Smooth muscle cell of the brain vasculature (primary cell): ENCODE measurements at places on chromosomes 12 and 14.

DNA sequence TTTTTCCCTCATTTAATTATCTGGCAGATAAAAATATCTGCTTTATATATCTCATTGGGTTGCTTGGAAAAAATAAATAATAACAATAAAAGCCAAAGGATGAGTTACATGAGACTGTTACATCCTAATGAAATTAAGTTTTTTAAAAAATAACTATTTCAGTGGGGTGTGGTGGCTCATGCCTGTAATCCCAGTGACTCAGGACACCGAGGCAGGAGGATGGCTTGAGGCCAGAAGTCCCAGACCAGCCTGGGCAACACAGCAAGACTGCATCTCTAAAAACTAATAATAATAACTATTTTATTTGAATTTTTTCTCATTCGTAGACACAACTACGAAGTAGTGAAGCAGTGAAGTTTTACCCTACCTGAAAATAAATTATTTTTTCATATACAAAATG, 103.3 kb downstream of the BCAT1 start:
- no peak for DNase-seq

DNA sequence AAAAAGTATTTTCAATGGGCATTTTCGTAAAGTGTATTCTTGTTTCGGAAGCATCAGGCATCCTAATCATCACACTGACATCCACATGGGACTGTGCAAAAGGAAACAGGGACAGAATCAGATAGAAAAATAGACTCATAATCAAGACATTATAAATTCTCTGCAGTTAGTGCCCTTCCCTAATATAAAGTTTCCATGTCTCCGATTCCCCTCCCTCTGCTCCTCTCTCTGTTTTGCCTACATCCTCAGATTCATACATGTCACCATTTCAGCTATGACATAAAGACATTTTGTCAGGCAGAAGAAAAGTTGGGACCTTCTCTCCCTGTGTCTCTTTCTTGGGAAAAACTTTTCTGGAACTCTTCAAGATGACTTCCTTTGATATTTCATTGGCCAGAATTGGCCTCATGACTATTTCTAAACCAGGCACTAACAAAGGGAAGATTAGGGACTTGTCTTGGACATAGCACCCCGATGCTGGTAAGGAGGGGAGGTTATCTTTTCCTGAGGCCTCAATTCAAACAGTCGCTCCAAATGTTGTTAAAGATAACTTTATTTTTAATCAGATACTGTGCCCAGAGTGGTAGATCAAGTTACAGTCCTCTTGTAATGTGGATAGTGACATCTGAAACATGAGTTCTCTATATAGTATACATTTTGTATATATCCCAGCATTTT, 212.1 kb upstream of the BTG1 start:
- no peak for DNase-seq

GRCh38 chr14:25150934-25151790, 101.2 kb upstream of the STXBP6 start:
- peak; percentile 7 for DNase-seq

DNA sequence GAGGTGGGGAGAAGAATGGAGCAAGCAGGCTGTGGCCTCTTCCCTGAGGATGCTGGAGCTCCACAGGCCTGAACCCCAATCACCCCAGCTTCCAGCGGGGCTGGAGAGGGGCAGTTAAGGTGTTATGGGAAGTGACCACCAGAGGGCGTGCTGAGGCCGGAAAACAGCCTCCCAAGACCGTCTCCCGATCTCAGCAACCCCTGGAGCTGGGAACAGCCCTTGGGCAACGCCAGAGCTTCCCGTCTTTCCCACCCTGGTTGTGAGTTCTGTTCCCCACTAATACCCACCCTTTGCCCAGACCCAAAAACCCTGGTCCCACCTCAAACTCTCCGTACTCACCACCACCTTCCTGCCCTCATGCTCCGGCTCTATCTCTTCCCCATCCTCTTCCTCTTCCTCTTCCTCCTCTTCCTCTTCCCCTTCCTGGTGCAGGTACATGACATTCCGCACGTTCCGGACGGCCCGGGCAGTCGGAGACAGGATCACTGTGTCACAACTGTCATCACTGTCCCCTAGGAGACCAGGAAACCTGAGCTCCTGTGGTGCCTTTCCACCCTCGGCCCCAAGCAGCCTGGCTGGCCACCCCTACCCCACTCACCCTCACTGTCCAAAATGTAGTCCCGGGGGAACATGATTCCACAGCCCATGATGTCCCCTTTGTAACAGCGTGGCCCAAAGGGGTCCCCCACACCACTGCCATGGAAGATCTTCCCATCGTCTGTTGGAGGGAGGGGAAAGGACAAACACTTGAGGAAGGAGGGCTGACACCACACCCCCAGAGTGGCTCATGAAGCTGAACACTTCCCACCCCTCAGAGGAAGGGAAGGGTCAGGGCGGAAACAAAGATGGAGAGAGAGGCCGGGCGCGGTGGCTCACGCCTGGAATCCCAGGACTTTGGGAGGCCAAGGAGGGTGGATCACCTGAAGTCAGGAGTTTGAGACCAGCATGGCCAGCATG, 12.9 kb downstream of the SPRYD3 start:
- DNase-seq: no peak

GRCh38 chr12:21764950-21765349, 9.6 kb downstream of the KCNJ8 start:
- DNase-seq: no peak

DNA sequence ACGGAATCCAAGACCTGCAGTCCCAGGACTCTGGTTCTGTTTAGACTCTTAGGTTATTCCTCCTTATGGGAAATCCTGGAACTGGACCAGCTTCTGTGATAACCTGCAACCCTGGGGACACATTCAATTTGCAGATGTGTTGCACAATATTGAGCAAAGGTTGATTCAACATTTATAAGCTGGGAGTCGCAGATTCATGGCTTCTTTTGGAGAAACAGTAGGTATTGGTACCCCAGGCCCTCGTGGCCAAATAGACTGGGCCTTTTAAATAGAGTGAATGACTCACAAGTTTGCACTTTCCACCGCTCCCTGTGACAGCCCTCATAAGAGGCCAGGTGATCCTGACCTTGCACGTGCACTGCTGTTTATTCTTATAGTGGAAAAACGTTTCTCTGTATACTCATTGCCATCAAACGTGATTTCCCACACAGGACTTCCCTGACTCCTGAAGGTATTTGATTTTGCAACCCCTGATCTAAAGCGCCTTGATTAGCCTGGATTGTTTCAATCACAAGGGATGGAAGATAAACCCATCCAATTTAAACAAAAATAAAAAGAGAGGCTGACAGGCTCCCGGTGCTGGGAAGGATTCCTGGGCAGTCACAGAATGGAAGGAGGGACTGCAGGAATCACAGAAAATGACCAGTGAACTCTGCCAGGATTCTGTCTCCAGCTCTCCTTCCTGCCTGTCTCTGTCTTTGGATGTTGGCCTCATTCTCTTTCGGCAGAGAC, 98.0 kb downstream of the VCPKMT start:
- no peak for DNase-seq

DNA sequence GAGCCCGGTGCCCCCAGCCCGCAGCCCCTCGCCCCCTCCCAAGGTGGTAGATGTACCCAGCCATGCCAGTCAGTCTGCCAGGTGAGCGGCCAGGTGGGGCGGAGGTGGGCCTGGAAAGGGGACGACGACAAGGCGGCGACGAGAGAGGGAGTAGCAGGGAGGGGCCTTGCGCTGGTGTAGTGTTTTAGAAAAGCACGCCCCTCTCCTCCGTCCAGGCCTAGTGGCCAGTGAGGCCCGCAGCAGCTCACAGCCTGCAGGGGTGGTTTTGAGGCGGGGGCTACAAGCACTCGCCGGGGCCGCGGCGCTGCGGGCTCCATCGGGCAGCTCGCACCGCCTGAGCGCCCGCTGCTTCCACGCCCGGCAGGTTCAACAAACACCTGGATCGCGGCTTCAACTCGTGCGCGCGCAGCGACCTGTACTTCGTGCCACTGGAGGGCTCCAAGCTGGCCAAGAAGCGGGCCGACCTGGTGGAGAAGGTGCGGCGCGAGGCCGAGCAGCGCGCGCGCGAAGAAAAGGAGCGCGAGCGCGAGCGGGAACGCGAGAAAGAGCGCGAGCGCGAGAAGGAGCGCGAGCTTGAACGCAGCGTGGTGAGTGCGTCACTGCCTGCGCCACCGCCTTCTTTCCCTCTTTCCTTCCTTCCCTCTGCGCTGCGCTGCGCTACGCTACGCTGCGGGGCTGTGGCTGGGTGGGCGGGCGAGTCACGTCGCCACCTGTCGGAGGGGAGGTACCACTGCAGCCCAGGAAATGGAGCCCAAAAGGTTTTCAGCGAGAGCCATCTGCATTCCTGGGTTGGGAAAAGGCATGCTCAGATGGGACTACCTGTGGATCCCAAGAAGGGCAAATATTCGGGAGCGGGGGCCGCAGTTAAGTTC, 5.9 kb upstream of the RNU7-1 start:
- peak; percentile 90 for DNase-seq

GRCh38 chr14:51253880-51254279, 13.8 kb downstream of the TMX1 start:
- no peak for DNase-seq

GRCh38 chr12:120774169-120774916, 48.7 kb downstream of the ACADS start:
- DNase-seq: no peak

- DNase-seq: no peak
Observed at GRCh38 chr14:91350813-91351511, 66.7 kb downstream of the CCDC88C start.

DNA sequence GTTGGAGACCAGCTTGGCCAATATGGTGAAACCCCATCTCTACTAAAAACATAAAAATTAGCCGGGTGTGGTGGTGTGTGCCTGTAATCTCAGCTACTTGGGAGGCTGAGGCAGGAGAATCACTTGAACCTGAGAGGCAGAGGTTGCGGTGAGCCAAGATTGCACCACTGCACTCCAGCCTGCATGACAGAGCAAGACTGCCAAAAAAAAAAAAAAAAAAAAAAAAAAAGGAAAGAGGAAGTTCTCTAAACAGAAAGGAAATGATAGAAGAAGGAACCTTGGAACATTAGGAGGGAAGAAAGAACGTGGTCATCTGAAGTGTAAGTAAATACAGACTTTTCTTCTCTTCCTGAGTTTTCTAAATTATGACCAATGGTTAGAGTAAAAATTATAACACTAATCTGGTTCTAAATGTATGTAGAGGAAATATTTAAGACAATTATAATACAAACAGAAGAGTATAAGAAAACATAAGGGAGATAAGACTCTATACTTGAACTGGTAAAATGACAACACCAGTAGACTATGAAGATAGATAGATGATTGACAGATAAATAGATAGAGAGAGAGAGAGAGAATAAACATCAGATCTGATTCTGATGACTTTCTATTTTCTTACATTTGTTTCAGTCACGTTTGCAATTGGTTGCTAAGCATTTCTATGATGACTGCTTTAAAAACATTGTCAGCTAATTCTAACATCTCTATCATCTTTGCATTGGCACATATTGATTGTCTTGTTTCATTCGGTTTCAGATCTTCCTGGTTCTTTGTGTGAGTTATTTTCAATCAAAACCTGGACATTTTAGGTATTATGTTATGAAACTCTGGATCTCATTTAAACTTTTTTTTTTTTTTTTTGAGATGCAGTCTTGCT, 12.9 kb upstream of the CORO1C start:
- no peak for DNase-seq

GRCh38 chr12:50642035-50642451, 121.9 kb upstream of the ATF1 start:
- DNase-seq: no peak

DNA sequence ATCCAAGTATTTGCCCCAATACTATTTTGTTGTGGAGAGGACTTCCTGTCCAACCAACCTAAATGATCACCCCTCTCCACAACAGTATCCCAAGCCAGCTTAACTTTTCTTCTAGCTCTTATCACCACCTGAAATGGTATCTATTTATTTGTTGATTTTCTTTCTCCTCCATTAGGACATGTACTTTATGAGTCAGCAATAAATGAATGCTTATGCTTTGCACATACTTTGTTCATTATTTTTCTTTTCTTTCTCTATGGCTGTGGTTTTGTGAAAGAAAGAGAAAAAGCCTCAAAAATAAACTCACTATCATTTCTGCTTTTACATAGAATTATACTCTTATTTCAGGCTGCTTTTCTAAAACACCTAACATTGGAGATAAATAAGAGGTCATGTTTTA, 371.3 kb downstream of the NELL2 start:
- no peak for DNase-seq

GRCh38 chr14:84922370-84922769, 607.6 kb upstream of the FLRT2 start:
- DNase-seq: no peak

DNA sequence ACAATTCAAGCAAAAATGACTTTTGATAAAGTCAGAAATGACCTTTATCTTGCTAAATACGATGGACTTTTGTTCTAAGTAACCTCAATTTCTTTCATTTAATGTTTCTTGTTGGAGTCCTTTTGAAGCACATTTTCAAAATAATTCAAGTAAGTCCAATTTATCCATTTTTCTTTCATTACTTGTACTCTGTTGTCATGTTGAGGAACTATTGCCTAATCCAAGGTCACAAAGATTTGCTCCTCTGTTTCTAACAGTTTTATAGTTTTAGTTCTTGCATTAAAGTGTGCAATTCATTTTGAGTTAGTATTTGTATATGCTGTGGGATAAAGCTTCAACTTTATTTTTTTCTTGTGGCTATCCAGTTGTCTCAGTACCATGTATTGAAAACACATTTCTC, 66.7 kb downstream of the CCER1 start:
- no peak for DNase-seq

GRCh38 chr14:71799841-71800240, 132.4 kb upstream of the RGS6 start:
- no peak for DNase-seq

DNA sequence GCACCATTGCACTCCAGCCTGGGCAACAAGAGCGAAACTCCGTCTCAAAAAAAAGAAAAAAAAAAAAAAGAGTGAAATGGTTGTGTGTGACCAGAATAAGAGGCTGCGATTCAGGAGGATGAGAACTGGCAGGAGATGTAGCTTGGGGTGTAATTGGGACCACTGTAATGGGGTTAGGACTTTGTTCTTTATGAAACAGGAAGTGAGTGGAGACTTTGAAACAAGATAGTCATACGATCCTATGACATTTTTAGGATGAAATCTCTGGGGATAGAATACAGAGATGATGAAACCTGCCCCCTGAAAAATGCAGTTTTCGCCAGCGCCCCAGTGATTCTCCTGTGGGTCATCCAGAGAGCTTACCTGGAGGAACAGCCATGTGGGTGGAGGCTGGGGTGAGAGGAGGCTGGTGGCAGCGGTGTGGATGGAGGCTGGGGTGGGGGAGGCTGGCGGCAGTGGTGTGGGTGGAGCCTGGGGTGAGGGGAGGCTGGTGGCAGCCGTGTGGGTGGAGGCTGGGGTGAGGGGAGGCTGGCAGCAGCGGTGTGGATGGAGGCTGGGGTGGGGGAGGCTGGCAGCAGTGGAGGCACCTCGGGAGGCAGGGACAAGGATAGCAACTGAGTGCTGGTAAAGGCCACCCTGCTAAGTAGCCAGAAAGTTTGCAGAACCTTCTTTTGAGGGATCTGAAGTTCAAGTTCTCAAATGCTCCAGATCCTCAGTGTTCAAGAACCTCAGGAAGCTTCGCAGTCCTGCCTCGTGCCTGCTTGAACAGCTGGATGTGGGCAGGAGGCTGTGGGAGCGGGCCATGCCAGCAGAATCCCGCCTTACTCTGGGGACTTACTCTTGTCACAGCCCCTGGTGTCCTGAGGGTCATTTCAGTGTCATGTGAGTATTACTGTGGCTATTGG, 20.2 kb downstream of the FBXL14 start:
- peak; percentile 55 for DNase-seq
